K562 (cell line): ENCODE measurements at places on chromosomes 2 and 18. TPM values are rescaled to one million over a fixed set of nuclear protein-coding genes. Genes with fewer than 3 reads are reported as not detected.

TMEM37 gene
- total RNA-seq = 0.44 and 0.49 TPM in 2 replicates

TRIM43 gene
- total RNA-seq = not detected in 2 replicates

VPS54 gene
- 11.1 and 13.1 TPM in 2 replicates for total RNA-seq

HOXD4 gene
- total RNA-seq = not detected in 2 replicates

MC5R gene
- total RNA-seq = not detected in 2 replicates

GBX2 gene
- total RNA-seq = 0.53 and 0.54 TPM in 2 replicates
